ENCODE measurements at places on chromosomes 2 and 18. TPM values are rescaled to one million over a fixed set of nuclear protein-coding genes. Genes with fewer than 3 reads are reported as not detected.

KCNS3 gene
- 12.7 TPM for total RNA-seq

DNA sequence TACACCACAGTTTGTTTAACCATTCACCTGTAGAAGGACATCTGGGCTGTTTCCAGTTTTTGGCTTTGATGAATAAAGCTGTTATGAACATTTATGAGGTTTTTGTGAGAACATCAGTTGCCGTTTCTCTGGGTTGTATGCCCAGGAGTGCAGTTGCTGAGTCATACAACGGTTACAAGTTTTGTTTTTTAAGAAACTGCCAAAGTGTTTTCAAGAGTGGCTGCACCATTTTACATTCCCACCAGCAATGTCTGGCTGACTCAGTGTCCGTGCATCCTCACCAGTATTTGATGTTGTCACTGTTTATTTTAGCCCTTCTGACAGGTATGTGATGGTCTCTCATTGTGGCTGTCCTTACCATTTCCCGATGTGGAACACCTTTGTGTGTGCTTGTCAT, 48.0 kb upstream of the GPR17 start:
- no peak for DNase-seq

GRCh38 chr2:111157798-111158197, 37.1 kb downstream of the BCL2L11 start:
- no peak for DNase-seq

DNA sequence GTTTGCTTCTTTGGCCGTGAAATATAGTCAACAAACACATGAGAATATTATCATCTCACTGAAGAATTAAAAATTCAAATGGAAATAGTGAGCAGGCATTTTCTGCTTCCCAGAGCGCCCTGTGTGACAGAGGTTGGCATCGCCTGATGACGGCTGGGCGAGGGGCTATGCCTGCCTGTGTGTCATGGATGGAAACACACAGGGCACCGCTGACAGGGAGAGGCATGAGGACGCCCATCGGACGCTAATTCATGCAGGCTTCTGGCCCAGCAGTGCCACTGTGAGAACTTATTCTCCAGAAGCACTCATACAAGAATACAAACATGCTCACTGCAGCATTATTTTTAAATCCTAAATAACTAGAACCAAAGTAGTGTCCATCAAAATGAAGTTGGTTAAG, 61.4 kb upstream of the OTOS start:
- no peak for DNase-seq
